ENCODE measurements at places on chromosomes 16 and 17. TPM values are rescaled to one million over a fixed set of nuclear protein-coding genes. Genes with fewer than 3 reads are reported as not detected.

Gene KRT32
- total RNA-seq = not detected

Gene KRT31
- not detected for total RNA-seq

Gene KRT40
- 0.39 TPM for total RNA-seq

Gene OR1F1
- not detected for total RNA-seq

Gene RGS11
- total RNA-seq = 2.6 TPM
